CD8-positive, alpha-beta memory T cell (primary cell): ENCODE measurements at places on chromosomes 13 and 19.
A peak's percentile ranks its signal among the peaks of the same experiment; 100 is the strongest.

GRCh38 chr19:40752257-40752781 lies 1.3 kb downstream of the SNRPA start:
- DNase-seq: no peak

GRCh38 chr19:30492586-30493270 lies 120.5 kb downstream of the ZNF536 start:
- no peak for DNase-seq

DNA sequence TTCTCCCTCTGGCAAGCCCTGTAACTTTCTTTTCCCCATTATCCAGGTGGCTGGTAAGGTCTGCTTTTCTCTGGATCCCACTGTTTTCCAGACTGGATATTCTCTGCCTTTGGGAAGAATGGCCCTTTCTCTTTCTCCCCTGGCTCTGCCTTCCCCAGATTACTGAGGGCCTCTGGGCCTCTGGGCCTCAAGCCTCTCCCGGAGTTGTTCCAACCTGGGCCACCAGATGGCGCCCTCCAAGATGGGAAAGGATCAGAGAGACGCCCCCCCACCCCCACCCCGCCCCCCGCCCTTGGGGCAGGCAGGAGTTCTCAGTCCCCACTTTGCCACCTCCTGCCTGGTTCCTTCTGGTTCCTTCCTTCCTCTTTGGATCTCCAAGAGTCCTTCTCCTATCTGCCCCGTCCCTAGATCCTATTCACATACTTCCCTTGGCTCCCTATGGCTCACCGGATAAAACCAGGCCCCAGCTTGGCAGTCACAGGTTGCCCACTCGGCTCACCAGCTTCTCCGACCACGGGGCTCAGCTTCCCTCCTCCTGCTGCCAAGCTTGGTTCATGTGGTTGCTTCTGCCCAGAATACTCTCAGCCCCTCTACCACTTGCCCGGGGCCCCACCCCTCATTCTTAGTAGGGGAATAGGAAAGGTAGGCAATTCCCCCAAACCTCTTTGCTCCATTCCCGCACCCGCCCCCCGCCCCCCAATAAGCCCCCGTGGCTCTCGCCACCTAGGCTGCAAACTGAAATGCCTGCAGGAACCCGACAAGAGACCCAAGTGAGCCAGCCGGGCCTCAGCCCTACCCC lies 13.1 kb downstream of the EPS8L1 start:
- peak; percentile 84 for DNase-seq

DNA sequence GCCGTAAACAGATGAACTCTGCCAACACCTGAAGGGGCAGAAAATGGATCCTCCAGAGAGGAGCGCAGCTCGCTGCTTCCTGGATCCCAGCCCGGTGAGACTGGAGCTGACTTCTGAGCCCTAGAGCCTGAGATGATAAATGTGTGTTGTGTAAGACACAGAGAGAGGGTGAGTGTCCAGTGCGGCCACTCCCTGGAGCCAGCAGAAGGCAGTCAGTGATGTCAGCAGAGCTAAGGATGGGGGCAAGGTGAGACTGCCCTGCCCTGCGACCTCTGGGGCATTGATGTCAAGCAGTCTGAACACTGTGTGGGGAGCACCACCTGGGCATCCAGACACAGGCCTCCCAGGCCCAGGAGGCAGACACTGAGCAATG lies 9.7 kb upstream of the SLC35E1 start:
- DNase-seq: no peak

- no peak for DNase-seq
Observed at GRCh38 chr13:24148414-24149235, 11.9 kb upstream of the SPATA13 start.

DNA sequence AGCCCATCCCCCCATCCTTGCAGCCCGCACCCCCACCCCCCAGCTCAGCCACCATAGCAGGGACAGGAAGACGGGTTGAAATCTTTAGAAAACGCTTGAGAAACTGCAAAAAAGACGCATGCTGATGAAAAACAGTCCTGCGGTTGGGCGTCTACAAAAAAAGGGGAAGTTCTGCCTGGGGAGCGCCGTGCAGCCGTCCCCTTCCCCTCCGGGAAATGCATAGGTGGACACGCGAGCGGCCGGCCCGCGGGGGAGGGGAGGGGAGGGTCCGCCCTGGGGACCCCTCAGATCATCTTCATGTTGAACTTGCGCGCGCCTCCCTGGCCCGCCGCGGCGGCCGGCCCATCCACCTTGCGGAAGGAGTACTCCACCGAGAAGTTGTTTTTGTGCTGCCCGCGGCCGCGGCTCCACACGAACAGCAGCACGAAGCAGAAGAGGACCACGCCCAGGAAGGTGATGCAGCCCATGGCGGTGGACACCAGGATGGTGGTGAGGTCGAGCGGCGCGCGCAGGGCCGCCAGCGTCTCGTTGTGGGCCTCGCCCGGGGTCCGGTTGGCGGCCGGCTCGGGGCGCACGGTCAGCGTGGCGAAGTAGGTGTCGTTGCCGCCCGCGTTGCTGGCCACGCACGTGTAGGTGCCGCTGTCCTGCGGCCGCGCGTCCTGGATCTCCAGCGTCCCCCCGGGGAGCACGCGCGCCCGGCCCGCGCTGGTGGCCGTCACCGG lies 7.9 kb upstream of the PEAK3 start:
- no peak for DNase-seq

DNA sequence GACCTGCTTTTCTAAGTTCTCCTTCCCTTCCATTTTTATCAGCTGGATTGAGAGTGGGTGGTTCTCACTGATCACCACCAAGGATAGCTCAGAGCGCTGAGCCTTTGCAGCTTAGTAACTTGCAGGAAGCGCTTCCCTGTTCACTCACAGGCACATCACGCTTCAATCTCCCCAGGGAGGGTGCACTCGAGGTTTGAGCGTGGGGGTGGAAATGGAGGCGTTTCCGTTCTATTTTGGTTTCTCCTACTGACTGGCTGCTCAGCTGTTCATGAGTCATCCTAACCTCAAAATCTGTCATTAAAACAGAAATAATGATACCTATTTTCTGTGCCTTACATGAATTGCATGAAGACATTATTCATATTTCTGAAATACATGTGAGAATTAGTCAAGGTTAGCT lies 292.1 kb downstream of the SPRY2 start:
- DNase-seq: no peak

DNA sequence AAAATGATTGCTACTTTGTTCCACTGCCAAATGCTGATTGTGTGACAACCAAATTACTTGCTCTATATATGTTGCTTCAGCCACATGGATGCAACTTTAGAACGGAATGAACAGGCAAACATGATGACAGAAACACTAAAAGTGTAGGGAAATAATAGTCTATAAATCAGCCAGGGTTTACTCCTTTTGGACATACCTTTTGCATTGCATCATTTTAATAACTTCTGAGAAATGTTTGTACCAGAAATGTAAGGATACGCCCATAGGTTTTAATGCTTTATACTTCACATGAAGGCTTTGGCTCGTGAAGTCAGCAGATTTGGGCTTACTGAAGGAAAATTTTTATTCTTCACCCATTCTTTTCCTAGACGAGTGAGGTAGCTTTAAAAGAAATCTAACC lies 141.0 kb downstream of the POSTN start:
- DNase-seq: no peak

- DNase-seq: no peak
Observed at GRCh38 chr13:108270442-108270841, 924 bp downstream of the TNFSF13B start.

GRCh38 chr13:113351514-113352026 lies 12.4 kb downstream of the GRTP1 start:
- no peak for DNase-seq

DNA sequence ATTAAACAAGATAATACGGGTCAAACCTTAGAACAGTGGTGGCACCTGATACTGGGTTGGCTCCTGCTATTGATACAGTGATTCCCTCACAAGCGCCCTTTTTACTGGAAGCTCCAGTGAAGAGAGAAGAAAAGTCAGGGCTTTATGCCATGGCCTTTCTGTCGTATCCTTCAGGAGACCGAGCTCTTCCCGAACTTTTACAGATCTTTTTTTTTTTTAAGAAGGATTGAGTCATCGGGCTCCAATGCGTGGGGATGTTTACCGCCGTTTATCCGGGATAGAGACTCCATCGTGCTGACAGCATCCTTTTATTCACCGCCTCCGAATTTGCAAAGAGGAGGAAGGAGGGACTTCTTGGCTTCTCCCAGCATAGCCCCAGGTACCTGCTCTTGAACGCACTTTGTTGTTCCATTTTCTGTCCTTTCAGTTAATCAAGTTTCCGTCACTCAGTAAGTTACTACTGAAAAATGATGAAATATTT lies 574 bp downstream of the ZNF227 start:
- DNase-seq: no peak

DNA sequence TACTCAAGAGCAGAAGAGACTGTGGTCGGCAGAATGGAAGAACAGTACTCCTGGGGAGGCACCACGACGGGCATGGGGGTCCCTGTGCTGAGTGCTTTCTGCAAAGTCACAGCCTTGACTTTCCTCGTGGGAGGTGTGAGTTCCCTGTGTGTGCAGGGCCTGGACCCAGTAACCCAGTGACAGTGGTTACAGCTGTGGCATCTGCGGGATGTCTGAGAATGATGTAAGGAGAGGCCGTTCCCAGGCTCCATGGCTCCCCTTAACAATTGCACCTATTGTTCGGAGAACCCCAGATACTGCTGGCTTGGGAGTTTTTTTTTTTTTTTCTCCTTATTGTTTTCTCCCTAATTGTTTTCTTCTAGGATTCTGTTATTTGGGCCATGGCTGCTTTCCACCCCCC lies 5.1 kb upstream of the NANOS2 start:
- no peak for DNase-seq

GRCh38 chr19:35451338-35452096 lies 3.5 kb downstream of the FFAR2 start:
- DNase-seq: no peak

GRCh38 chr19:43809762-43810696 lies 7.8 kb upstream of the LYPD5 start:
- DNase-seq: no peak

DNA sequence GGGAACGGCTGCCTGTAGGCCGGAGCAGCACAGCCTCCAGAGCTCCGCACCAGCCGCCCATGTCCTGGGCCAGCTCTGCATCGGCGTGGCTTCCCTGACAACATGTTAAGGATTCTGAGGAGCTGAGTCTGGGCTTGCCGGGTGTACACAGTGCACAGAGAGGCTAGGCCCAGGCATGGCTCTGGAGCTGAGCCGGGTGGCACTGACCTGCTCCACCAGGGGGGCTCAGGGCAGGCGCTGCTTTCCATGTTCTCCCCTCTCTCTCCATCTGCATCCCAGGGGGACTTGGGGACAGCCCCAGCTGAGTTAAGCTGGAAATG lies 31.6 kb downstream of the AP1M1 start:
- DNase-seq: no peak

DNA sequence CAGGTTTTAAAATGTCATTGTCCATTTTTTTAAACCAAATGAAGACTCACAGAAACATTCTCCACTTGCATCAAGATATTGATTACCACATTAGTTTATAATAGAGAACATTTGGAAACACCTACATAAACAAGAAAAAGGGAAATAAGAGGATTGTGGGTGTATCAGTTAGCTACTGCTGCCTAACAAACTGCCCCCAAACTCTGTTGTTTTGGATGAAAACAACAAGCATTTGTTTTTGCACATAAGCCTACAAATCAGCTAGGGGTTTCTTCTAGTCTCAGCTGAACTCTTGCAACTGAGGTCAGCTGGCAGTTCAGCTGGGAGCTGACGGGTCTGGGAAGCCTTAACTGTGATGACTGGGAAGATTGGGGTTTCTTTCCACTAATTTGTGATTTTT lies 464.4 kb downstream of the COG6 start:
- DNase-seq: no peak

DNA sequence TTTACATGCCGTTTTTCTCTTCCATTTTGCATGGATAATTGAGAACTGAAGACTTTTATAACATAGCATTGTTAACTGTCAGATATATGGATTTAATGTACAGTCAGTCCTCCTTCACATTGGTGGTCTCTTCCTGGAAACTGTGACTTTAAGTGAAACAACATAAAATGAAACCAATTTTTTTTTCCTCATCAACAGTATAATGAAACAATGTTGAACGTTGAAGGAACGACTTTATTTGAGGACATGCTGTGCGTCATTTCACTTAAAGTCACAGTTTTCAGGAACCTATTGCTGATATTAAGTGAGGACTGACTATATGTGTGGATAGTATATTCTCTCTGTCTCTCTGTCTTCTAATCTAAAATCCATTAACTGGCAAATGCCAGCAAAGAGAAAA lies 54.8 kb downstream of the COG3 start:
- DNase-seq: no peak

DNA sequence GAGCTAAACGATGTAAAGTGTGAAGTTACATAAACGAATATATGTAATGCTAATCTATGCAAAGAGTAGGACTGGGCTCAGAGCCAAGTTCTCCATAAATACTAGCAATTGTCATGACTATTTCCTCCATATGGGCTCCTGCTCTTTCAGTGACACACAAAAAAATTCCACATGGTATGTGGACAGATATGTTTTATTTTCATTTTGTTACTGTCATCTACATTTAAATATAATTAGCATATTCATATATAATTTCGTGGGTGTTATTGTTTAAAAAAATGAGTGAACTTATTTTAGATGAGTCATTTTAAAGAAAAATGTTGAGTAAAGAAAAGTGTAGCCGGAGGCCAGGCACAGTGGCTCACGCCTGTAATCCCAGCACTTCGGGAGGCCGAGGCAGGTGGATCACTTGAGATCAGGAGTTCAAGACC lies 5.0 kb upstream of the IGSF23 start:
- no peak for DNase-seq

DNA sequence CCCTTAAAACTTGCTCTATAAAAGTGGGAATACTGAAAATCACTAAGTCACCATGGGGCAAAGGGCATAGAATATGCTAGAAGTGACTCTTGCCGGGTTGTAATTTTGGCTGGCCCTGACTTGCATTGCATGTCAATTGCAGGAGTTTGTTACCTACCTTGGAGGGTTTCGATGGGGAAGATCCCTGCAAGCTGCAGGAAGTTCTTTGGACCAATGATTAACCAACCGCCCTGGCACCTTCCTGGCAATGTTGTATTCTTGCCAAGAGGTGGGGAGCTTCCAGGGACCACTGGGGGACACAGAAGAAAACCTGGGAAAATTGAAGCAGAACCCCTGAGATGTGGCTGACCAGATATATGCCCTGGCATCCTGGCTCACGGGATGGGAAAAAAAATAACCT lies 235.8 kb downstream of the B3GLCT start:
- no peak for DNase-seq

- DNase-seq: no peak
Observed at GRCh38 chr19:42054205-42054604, 15.8 kb downstream of the GRIK5 start.

DNA sequence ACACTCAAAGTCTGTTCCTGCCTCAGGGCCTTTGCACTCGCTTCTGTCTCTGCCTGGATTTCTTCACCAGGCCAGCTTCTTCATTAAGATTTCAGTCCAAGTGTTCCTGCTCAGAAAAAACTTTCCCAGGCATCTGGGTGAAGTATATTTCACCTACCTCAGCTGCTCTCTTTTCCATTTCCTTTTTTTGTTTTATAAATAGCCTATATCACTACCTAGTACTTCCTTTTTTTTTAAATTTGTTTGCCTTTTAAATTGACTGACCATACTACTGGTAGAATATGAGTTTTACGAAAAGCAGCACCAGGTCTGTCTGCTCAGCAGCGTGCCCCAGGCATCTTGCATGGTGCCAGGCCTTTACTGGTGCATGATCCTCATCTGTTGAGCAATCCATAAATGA lies 1064.4 kb downstream of the UQCRFS1 start:
- no peak for DNase-seq
